MV-4-11 (cell line): ENCODE measurements at places on chromosomes 13 and 19.

DNA sequence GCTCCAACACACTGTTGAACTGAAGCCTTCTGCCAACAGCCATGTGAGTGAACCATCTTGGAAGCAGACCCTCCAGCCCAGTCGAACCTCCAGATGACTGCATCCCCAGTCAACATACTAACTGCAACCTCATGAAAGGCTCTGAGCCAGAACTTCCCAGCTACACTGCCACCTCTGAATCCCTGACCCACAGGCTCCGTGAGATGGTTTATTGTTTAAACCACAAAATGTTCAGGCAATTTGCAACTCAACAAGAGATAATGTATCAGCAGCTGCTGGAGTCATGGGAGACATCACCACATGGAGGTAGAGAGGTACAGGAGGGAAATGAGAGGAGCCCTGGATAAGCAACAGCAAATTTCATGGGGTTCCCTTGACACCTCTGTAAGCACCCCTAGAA, 266.4 kb upstream of the NBEA start:
- no peak for DNase-seq

DNA sequence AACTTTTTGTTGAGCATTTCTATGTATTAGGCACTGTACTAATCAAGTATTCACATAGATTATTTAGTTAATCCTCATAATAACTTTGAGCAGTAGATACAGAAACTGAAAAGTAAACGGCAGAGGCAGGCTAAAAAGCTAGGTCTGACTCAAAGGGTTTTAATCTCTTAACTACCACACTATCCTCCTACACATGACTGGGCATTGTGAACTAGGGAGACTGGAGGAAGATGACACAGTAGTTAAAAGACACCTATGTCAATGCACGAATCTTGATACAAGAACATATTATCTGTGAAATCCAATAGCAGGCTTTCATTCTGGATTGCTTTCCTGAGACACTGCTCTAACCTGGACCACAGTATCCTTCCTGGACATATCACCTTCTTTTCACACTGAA, 36.3 kb downstream of the MICU2 start:
- DNase-seq = peak; percentile 46

DNA sequence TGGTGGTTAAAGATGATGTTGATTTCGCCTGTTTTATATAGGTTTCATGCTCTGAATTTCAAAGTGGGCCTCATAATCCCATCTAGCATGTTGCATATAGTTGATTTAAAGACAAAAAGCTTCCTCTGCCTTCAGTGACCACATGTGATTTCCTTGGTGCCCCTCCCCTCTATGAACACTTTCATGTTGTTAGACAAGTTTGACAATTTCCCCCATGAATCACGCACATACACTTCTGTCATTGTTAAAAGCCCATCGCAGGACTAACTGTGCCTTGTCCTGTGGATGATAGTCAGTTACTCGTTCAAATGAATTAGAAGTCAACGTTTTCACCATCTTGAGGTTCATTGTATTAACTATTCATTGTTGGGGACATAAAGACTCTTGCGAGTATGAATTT, 6.7 kb downstream of the TNFSF11 start:
- no peak for DNase-seq

- no peak for DNase-seq
These were observed 9.7 kb upstream of the LRCH1 start for GRCh38 chr13:46543287-46543686.

DNA sequence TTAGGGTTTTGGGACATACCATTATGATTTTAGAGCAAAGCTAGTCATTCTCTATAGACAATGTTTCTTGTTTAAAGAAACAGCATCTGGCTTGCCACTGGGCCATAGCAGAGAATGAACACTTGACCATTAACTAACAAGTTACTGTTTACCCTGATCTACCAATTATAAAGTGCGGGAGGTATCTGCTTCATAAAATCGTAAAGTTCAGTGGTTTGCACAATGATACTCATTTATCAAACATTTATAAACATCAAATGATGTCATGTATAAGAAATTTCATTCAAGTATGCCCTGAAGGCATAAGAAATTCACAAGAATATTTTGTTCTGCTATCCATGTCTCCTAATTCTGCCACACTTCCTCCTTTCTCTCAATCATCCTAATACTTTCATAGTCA, 139.2 kb downstream of the PCDH20 start:
- DNase-seq = no peak

DNA sequence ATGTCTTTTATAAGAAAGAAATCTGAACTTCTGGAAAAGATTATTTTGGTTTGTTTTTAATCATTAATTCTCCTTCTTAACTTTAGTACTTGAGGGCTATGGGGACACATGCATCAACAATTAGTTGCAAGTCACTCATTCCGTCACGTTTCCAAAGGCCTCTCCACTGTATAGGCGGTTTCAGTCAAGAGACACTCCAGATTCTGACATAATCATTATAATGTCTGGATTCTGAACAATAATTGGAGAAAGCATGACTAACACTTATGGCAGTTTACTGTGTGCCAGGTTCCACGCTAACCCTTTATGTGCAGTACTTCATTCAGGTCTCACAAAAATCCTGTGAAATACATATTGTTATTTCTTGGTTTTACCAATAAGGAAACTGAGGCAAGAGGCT, 71.9 kb downstream of the TNFRSF19 start:
- DNase-seq = no peak

DNA sequence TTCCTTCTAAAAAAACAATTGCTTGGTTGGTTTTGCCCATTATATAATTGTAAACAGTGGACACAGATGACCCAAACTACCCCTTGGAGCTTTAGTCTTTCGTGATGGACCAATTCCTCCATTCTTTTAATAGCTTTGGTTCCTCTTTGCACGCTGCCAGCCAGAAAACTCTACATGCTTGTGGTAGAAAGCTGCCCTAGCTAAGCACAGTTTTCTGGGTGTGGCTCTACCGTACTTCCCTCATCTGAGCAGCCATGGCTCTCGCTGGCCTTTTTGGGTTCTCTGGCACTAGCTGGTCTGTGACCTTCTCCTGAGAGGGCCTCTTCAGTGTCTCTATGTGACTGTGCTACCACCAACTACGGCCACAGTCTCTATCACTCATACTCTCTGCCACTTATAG, 29.9 kb upstream of the CEBPA start:
- peak; percentile 99 for DNase-seq

DNA sequence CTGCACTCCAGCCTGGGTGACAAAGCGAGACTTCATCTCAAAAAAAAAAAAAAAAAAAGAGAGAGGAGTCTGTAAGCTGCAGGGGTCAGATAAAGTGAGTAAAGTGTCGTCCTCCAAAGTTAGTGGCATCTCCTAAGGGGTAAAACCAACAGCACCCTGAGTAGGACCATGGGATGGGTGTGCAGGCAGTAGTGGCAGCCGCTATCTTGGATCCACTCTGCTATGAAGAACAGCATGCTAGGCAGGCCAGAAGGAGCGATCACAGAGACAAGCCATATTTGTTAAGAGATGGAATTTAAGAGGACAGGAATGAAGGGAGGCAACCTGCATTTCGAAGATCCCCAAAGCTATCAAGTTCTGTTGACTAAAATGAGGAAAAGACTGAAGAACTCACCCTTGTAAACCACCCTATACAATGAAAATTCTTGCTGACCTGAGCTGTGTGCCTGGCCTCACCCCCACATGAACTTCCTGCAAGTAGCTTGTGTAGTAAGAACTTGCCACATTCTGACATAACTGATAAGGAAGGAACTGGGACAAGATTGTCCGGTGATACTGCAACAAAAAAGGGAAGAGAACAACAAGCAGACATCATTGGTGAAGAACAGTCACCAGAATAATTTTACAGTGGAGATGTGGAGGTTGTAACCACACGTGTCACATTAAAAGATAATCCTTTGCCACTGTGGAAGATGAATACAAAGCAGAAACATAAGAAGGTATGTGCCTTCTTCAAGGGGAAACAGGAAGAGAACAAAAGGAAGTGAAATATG, 16.2 kb downstream of the DPY19L3 start:
- peak; percentile 99 for DNase-seq

DNA sequence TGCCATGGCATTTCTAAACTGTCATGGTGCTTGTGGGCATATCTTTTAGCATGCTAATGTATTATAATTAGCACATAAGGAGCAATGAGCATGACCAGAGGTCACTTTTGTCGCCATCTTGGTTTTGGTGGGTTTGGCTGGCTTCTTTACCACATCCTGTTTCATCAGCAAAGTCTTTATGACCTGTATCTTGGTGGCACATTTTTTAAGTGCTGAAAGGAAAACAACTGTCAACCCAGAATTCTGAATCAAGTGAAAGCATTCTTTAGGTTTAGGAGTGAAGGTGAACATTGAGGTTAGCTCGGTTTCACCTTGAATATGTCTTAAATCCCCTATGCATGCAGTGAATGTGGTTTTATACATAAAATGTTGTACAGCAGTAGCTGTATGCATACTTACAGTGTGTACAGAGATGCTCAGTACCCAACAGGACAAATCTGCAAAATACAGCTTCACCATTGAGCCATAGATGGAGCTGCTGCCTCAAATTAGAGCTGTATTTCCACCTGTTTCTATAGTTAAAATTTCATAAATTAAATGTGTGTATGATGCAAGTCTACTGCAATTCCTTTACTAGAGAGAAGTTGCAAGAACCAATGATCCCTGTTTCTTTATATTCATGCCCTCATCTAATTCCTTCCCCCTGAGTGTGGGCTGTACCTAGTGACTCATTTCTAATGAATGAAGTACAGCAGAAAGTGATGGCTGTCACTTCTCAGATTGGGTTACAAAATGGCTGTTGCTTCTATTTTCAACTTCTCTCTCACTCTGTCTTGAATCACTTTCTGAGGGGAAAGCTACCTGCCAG, 25.2 kb upstream of the IGSF23 start:
- peak; percentile 100 for DNase-seq

DNA sequence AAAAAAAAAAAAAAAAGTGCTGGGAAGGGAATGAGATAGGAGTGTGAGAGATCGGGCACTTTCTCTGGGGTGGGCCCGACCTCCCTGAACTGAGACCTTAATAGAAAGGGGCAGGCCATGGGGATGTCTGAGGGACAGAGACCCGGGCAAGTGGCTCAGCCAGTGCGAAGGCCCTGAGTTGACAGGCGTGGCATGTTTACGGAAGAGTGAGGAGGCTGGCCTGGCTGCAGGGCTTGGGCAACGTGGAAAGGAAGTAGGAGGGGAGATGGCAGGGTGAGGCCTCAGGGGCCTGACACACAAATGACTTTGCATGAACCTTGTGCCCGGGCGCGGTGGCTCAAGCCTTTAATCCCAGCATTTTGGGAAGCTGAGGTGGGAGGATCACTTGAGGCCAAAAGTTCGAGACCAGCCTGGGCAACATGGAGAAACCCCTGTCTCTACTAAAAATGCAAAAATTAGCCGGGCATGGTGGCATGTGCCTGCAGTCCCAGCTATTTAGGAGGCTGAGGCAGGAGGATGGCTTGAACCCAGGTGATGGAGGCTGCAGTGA, 13.9 kb downstream of the FCHO1 start:
- DNase-seq = peak; percentile 96

- no peak for DNase-seq
These were observed 24.2 kb downstream of the TEX29 start for GRCh38 chr13:111344471-111345191.

DNA sequence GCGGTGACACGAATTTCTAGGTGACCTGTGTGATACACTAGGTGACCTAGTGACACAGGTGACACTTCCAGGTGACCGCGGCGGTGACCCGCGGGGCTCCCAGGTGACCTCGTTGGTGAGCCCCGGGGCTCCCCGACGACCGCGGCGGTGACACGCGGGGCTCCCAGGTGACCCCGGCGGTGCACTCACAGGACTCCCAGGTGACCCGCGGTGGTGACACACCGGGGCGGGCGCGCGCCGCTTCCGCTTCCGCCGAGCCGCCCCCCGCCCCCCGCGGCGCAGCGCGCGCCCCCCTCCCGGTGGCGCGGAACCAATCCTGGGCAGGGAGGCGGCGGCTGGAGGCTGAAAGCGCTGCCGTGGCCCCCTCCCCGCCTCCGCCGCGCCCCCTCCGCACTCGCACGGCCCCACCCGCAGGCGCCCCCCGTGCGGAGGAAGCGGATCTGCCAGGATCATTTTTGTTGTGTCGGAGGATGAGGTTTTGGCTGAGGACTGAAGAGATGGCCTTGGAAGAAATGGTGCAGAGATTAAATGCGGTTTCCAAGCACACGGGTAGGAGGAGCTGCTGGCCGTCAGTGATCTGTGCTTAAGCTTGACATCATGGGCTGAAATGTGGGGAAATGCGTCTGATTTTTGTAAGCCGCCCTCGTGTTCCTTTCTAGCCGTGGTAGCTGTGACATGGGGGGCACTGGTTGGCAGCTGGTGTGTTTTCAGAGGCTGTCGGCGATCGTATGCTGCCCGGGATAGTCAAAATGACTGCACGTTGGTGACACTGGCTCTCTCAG, at the start of gene MCF2L:
TSS of gene MCF2L (plus strand) at position 305 of the 782 bp plus-strand sequence. CDS start at position 471, 166 bp downstream.
- peak; percentile 37 for DNase-seq

DNA sequence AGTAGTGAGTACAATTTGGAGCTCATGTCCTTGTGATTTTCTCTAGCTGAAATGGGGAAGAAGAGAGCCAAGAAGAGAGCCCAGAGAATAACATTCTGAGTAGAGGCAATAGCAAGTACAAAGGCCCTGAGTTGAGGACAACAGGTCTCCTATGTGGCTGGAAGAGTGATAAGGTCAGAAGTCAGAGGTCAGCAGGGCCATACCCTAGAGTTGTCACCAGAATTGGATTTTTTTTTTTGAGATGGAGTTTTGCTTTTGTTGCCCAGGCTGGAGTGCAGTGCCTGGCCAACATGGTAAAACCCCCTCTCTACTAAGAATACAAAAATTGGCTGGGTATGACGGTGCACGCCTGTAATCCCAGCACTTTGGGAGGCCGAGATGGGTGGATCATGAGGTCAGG, 8.0 kb upstream of the TRIM28 start:
- no peak for DNase-seq

- peak; percentile 23 for DNase-seq
These were observed 4.0 kb downstream of the EBI3 start for GRCh38 chr19:4233282-4233853.

DNA sequence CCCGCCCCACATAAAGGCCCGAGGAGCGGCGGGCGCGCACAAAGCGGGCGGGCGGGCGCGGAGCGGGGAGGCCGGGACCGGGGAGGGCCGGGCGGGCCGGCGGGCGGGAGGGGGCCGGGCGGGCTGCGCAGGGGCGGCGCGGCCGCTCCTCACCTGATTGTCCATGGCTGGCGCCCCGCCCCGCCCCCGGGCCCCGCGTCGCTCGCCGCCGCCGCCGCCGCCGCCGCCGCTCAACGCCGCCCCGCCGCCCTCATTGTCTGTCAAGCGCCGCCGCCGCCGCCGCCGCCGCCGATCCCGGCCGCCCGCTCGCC, 200 bp downstream of the MLLT1 start:
- no peak for DNase-seq

- DNase-seq = no peak
These were observed 16.2 kb downstream of the EGLN2 start for GRCh38 chr19:40815223-40815622.

GRCh38 chr13:52738719-52739467, 727 bp downstream of the CNMD start:
- no peak for DNase-seq

- no peak for DNase-seq
These were observed 19.1 kb downstream of the ZFR2 start for GRCh38 chr19:3849787-3850186.
